ENCODE measurements at places on chromosomes 3 and 15. TPM values are rescaled to one million over a fixed set of nuclear protein-coding genes. Genes with fewer than 3 reads are reported as not detected.

The SKOR1 gene
- total RNA-seq = 0.10 TPM

The KIF7 gene
- 7.0 TPM for total RNA-seq

The SNTN gene
- total RNA-seq = not detected

The SPATA16 gene
- total RNA-seq = not detected

The EAF2 gene
- 10.0 TPM for total RNA-seq

The ERC2 gene
- 2.5 TPM for total RNA-seq

The TMEM108 gene
- 1.4 TPM for total RNA-seq

The ZMYND10 gene
- 0.89 TPM for total RNA-seq

The ITIH4 gene
- 4.6 TPM for total RNA-seq

The SEMA5B gene
- 8.6 TPM for total RNA-seq

The DHX36 gene
- 105 TPM for total RNA-seq

The CCR8 gene
- total RNA-seq = not detected

The KPNA1 gene
- total RNA-seq = 29.4 TPM

The MITF gene
- total RNA-seq = 43.2 TPM

The VPS13C gene
- total RNA-seq = 81.8 TPM

The PCOLCE2 gene
- 2.4 TPM for total RNA-seq

The HHATL gene
- 3.9 TPM for total RNA-seq

The NR1I2 gene
- total RNA-seq = 0.10 TPM

The CLDN16 gene
- 0.69 TPM for total RNA-seq

The KNG1 gene
- total RNA-seq = not detected

The CXCR6 gene
- total RNA-seq = 0.39 TPM

The C3orf49 gene
- not detected for total RNA-seq

The PIGB gene
- total RNA-seq = 8.4 TPM

Measured in skin of body (tissue), 3 donors.